NCI-H1436 (cell line): ENCODE measurements at places on chromosomes 7 and 10.

- DNase-seq, result no peak
These were observed 232.5 kb downstream of the CDK14 start for GRCh38 chr7:90828601-90829000.

GRCh38 chr7:159143780-159144757 is 598 bp downstream of the VIPR2 start:
- no peak for DNase-seq

GRCh38 chr10:45495438-45496152 is 121.6 kb downstream of the ALOX5 start:
- DNase-seq, result no peak

DNA sequence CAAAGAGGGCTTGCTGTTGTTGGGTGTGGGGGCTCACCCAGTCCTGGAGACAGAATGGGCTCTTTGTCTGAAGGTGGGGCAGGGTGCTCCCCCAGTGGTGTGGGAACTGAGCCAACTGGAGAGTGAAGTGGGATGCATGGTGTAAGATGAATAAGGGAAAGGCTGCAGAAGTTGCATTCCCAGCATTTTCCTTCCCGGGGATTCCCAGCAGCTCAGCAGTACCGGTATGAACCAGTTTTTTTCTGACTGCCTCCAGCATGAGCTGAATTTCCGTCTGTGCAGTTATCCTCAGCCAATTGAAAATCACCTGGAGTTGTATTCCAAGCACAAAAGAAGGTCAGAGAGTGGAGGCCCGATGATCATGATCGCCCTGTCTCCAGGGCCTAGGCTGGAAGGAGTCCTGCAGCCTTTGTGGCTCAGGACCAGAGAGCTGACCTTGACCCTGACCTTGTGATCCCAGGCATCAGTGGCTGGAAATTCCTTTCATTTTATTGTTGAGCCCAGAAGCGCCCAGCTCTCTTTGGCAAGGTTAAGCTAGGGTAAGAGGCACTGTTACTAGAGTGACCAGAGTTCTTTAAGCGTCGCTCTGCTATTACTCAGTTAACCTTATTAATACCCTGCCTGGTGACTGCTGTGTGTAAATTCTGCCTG is 33.4 kb downstream of the OGDH start:
- DNase-seq, result no peak

- DNase-seq, result no peak
These were observed 109.9 kb downstream of the REEP3 start for GRCh38 chr10:63630931-63631680.

GRCh38 chr10:75208181-75208580 is 2.4 kb upstream of the VDAC2 start:
- DNase-seq, result no peak

DNA sequence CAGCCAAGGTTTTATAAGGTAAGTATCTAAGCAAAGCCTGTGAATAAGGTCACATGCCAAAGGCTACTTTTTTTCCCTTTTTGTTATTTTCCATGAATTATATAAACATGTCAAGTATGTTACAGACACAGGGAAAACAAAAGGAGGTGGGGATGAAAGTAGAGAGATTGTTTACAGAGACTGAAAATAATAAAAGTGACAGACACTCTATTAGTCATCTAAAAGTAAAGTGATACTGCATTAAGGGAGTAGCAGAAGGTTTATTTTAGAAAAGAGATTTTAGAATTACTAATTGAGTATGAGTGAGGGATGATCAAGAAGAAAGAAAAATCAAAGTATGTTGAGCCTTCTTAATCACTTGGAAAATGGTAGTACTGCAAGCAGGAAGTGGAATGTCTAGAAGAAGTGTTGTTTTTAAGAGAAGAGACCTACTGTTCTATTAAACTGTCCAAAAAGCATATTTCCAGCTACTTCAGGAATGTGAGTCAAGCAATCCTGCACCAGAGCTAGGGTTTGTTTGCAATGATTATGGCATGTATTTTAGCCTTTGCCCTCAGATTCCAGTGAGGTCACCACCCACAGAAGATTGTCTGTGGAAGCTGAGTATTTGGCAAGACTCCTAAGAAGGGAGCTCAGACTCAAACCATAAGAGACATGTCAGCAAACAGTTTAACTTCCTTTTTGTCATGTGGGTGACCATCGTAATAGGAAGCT is 177.9 kb upstream of the PLXDC2 start:
- DNase-seq, result no peak

DNA sequence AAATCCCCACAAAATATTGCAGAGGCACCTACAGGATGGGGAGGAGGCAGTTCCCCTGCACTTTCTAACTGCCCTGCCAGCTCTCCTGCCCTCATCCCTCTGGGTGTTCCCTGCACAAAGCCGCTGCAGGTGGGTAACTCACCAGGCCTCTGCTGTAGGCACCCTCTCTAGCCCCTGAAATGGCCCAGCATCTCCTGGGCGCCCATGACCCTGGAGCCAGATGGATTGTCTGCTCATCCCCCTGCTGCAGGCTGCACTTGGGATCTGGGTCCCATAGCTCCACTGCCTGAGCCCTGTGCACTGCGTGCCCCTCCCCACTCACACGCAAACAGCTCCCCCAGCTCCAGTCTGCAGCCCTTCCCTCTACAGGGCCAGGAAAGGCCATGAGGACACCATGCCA is 130.9 kb downstream of the C10orf105 start:
- no peak for DNase-seq

DNA sequence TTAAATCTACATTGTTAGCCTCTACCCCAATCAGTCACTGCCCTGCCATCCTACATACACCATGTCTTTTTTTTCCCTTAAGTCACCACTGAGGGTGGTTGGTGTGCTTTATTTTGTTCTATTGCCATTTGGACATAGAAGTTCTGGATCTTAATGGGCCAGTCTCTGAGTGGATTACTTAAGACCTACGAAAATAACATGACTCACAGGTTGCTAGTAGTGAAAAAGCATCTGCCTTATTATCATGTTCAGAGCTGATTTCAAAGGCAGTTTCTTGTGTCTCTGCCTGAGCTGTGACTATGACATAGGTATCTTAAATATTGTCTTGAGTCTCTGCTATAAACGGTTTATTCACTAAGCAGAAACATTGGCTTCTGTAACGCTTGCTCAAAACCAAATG is 410.8 kb downstream of the MDFIC start:
- no peak for DNase-seq

DNA sequence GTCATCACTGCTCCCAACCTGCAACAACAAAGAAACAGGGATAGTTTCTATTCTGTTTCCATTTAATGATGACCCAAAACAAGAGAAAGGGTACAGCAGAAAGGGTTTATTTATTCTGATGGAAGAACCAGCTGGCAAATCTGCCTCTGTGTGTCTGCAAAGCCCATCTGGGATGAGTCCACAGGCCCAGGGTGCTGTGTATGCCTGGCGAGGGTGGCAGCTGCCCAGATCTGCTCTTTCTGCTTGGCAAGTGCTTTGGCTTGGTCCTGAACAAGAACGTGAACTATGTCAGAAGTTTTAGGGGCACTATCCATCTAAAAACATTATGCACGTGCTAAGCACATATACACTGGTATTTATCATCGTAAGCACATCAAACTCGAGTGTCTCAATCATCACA is 333.8 kb downstream of the CXCL12 start:
- no peak for DNase-seq

GRCh38 chr10:23530079-23530478 is 91.2 kb downstream of the OTUD1 start:
- peak; percentile 5 for DNase-seq
